ENCODE measurements at places on chromosomes 12 and 14. TPM values are rescaled to one million over a fixed set of nuclear protein-coding genes. Genes with fewer than 3 reads are reported as not detected.
A peak's percentile ranks its signal among the peaks of the same experiment; 100 is the strongest.

GRCh38 chr12:85641796-85642195, 194.4 kb downstream of the RASSF9 start:
- no peak for DNase-seq

DNA sequence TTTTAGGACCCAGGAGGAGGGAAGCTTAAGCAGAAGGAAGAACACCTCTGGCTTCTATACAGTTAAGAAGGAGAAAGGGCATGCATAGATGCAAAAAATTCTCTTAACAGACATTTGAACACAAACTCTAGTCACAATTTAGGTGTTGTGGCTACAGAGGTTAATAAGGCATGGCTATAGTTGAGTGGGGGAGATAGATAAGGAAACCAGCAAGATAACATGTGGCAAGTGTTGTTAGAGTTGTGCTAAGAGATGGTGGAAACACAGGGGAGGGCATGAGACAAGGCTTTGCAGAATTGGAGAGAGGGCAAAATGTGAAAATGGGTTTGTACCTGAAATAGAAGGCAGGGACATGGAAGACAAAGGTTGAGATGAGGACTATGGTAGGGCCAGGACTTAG, 88.9 kb downstream of the MSRB3 start:
- DNase-seq = no peak

DNA sequence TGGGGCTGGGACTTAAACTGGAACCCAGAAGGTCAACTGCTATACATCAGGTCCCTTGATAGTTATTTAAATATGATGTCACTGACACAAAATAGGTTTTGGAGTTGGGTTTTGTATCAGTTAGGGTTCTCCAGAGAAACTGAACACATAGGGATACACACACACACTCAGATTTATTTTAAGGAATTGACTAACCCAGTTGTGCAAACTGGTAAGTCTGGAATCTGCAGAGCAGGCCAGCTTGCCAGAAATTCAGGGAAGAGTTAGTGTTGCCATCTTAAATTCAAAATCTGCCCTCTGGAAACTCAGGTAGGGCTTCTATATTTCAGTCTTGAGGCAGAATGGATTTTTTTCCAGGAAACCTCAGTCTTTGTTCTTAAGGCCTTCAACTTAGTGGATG, 36.9 kb downstream of the MAPK1IP1L start:
- no peak for DNase-seq

GRCh38 chr14:33206981-33207380, 268.3 kb downstream of the NPAS3 start:
- DNase-seq = no peak

DNA sequence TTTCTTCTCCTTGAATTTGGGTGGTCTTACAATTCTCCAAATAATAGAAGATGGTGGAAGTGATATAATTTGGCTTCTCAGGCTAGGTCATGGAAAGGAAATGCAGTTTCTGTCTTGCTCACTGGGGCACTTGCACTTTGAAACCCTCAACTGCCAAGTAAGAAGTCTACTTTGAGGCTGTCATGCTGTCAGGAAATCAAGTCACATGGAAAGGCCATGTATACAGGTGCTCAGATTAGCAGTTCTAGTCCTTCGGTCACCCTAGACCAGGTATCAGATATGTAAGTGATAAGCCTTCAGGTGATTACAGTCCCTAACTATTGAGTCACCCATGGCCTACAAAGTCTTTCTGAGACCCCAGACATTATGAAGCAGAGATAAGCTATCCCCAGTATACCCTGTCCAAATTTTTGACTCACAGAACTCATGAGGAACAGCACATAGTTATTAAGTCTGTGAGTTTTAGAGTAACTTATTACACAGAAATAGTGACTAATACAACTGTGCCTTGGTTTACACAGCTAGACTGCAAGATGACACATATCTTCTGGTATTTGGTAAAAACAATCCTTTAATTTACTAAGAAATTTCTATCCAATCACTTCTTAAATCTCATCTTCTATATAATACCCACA, 26.3 kb upstream of the BBS10 start:
- no peak for DNase-seq

- DNase-seq = peak; percentile 14
Observed at GRCh38 chr12:58425481-58426392, 484.4 kb downstream of the ATP23 start.

DNA sequence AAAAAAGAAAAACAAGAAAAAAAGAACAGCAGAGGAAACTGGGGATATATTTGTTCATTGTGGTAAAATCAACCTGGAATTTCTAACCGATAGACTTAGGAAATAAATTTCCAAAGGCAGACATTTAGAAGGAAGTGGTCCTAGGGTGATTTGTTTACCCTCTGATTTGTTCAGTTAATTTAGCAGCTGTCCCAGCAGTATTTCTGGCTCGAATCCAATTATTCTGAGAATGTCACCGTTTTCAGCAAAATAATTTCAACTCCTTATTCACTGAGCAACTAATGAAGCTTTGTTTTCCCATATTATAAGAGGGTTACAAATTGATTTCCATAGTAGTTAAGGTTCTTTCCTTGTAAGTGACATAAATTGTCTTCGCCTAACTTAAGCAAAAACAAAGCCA, 285.2 kb upstream of the SYT10 start:
- DNase-seq = no peak

GRCh38 chr12:52390739-52391617, 5.5 kb upstream of the KRT84 start:
- no peak for DNase-seq

GRCh38 chr12:96195845-96196451, 1.8 kb downstream of the ELK3 start:
- DNase-seq = no peak

DNA sequence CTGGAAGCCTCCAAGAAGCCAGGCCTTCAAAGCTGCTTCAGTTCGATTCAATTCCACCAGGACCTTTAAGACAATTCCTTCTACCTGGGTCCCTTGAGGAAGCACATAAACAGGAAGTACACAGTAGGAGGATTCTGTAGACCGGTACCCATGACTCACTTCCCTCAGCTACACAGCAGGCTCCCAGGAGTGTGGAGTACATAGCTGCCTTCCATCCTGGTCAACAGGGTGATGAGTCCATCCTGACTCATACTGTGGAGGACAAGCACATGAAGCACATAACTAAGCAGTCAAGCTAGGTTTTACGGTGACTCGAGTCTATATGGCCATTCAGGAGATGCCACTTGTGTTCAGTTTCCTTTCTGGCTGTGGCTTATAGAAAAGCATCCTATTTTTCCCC, 197.6 kb upstream of the RBM19 start:
- no peak for DNase-seq

- no peak for DNase-seq
Observed at GRCh38 chr12:104423809-104424208, 32.9 kb upstream of the CHST11 start.

GRCh38 chr12:132423251-132423819, 66.6 kb upstream of the FBRSL1 start:
- DNase-seq = no peak

GRCh38 chr14:65961004-65961403, 525.2 kb upstream of the CCDC196 start:
- no peak for DNase-seq

GRCh38 chr14:105063056-105063455, 2.2 kb downstream of the GPR132 start:
- DNase-seq = no peak

DNA sequence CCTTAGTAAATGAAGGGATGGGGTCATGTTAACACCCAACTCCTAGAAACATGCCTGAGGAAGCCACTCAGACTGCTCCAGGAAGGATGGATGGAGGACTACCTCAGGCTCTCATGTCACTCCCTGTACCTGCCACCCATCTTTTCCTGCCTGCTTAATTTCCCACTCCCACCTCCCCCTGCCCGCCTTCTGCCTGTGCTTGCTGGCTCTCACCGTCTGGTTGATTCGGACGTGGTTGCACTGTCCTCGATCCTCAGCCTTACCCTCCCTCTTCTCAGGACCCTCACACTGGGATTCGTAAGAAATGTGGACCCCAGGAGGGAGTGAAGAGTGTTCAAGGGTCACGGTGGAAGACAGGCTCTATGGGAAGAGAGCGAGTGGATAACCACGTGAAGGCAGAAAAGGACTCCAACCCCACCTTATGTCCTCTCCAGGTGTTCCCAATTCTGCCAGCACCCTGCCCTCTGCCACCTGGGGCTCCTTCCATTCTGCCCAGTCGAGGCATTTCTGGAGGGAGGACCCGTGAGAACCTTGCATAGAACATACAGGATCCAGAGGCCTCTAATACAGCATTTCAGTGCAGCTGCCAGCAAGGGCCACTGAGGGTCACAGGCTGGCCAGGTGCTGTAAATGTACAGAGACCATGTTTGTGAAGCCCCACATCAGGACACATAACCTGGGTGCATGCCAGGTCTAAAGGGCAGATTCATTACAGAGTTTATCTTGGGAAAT, 12.9 kb downstream of the ITGB7 start:
- DNase-seq = no peak

DNA sequence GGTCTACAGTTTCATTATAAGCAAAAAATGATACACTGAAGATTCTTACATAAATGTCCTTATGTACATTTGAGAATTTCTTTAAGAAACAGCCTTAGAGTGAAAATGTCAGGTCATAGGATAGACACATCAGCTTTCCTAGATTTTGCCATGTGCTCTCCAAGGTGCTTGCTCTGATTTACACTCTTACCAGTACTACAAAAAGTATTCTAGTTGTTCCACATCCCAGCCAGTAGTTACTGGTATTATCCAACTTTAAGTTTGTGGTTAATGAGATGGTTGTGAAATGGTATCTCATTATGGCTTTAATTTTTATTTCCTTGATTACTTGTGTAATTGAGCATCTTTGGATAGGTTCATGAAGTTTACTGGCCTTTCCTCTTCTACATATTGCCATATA, 5.0 kb upstream of the LRRK2 start:
- no peak for DNase-seq

GRCh38 chr12:66337381-66338010, 35.2 kb downstream of the HELB start:
- no peak for DNase-seq

GRCh38 chr12:106287364-106287763, 15.2 kb upstream of the TCP11L2 start:
- DNase-seq = no peak

DNA sequence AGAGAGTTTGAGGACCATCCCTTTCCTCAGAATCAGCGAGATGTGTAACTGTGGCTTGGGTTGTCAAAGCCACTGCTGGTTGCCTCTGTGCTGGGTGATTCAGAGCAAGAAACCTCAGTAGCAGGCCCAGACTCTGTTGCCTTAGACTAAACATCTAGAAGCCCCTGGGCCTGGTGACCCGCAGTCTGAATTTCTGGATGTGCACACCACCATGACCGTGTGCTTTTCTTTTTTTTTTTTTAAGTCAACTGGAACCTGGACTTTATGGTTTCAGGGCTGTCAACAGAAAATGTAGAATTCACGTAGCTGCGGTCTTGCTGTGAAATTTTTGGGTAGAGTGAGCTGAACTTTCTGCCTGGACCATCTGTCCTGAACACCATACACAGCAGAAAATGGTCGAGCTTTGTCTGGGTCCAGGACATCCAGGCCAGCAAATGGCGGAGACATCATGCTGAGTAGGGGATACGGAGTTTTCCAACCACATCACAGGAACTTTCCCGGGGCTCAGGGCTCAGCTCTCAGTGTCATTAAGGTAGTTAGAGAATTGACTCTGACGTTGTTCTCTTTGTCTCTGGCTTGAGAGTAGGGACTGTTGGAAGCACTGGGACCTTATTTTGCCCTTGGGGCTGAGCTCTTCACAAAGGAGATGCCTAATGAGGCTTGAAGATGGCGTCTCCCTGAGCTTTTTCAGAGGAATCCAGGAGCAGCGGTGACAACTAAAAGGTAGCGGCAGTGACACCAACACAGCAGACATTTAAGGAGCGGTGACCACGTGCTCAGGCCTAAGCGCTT, 23.0 kb upstream of the BATF start:
- DNase-seq = no peak

GRCh38 chr14:35556548-35556947, 22.6 kb downstream of the INSM2 start:
- no peak for DNase-seq

- DNase-seq = no peak
Observed at GRCh38 chr12:49665384-49665783, 41.8 kb downstream of the FMNL3 start.

- DNase-seq = no peak
Observed at GRCh38 chr12:125038976-125039625, 26.1 kb upstream of the AACS start.

- no peak for DNase-seq
Observed at GRCh38 chr12:75699728-75700496, 188.5 kb upstream of the KRR1 start.

- no peak for DNase-seq
Observed at GRCh38 chr14:105316968-105317510, 2.5 kb downstream of the PACS2 start.

GRCh38 chr12:43333644-43334043, 218.4 kb downstream of the ADAMTS20 start:
- DNase-seq = no peak

DNA sequence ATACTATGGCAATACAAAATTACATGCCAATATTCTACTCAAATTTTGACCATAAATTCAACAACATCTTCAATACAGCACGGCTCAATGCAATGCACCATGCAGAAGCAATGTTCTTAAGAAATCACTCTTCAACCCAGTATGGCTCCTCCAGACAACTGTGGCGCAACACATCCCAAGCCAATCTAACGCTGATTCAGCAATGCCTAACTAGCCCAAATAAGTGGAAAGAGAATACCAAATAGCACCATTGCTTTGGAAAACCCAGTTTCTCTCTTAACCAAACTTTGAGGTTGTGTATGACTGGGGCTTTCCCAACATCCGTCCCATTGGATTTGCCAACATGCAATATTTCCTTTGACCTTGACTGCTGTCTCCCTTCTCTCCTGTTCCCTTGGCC, 211.1 kb upstream of the TBX3 start:
- DNase-seq = no peak

DNA sequence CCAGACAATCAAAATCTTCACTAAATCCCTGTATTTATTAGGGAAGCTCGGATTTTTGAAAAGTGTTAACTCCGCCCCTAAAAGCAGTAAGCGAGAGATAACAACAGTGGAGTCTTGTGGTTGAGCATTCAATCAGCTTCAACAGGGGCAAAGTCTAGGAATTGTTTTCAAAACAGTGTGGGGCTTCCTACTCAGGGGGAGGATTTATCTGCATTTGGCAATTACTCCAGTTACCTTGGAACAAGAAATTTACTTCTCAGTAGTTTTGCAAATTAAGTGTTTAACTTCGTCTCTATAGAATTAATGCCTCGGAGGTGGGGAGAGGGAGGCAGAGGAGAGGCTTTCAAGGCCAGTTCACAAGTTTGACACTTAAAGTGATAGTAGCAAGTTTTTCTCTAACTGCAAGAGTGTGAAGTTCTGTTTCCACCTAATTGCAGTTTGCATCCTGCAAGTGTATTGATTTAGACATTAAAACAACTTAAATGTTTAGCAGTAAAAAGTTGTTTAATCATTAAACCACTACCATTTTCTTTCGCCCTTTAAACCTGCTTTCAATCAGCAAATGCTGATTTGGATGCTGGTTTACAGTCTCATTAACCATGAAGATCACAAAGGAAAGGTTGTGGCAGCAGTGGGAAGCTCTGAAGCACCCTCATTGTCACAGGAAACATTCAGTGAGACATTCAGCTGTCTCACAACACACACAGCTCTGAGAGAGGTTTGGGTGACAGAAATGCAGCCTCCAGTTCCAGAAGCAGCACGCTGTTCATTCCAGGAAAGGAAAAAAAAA, 102.0 kb downstream of the HMGA2 start:
- no peak for DNase-seq

GRCh38 chr14:29232711-29233110, 466.1 kb downstream of the FOXG1 start:
- DNase-seq = no peak

Gene IL23A
- polyA plus RNA-seq = 1.2 TPM

Gene LMNTD1
- 0.21 TPM for polyA plus RNA-seq

Gene PPP1R12A
- polyA plus RNA-seq = 103 TPM

Gene SLCO1B1
- polyA plus RNA-seq = not detected

All from left renal cortex interstitium (tissue), 4 donors.